Placental epithelial cell (primary cell): ENCODE measurements at places on chromosomes 3 and 15. TPM values are rescaled to one million over a fixed set of nuclear protein-coding genes. Genes with fewer than 3 reads are reported as not detected.

Gene PLXND1
- total RNA-seq, result 51.8 and 95.2 TPM in 2 replicates

Gene ANKRD63
- not detected in 2 replicates for total RNA-seq

Gene TGM4
- total RNA-seq, result 7.3 and 16.5 TPM in 2 replicates

Gene TNIK
- total RNA-seq, result 4.0 and 6.3 TPM in 2 replicates

Gene SLC38A3
- total RNA-seq, result not detected in 2 replicates

Gene LIPH
- 1.2 and 3.4 TPM in 2 replicates for total RNA-seq

Gene GORASP1
- 69.5 and 81.9 TPM in 2 replicates for total RNA-seq

Gene CCR8
- not detected in 2 replicates for total RNA-seq

Gene PCSK6
- total RNA-seq, result 2.4 and 5.5 TPM in 2 replicates

Gene CACNA2D3
- total RNA-seq, result 13.8 and 16.5 TPM in 2 replicates

Gene NCEH1
- total RNA-seq, result 3.5 and 12.0 TPM in 2 replicates

Gene ANKUB1
- total RNA-seq, result not detected in 2 replicates

Gene TNFAIP8L3
- total RNA-seq, result not detected in 2 replicates

Gene DMXL2
- 17.0 and 22.4 TPM in 2 replicates for total RNA-seq

Gene FANCD2
- 6.3 and 9.7 TPM in 2 replicates for total RNA-seq

Gene GLDN
- total RNA-seq, result not detected in 2 replicates

Gene HGD
- 0.65 TPM in 1 of 2 replicates, not detected in the other for total RNA-seq

Gene ASB7
- total RNA-seq, result 16.3 and 17.3 TPM in 2 replicates

Gene MAP1A
- 8.6 and 10.6 TPM in 2 replicates for total RNA-seq
